ENCODE measurements at places on chromosomes 7 and 10.

- DNase-seq, result no peak
These were observed 21.0 kb downstream of the LRRC17 start for GRCh38 chr7:102933763-102934162.

DNA sequence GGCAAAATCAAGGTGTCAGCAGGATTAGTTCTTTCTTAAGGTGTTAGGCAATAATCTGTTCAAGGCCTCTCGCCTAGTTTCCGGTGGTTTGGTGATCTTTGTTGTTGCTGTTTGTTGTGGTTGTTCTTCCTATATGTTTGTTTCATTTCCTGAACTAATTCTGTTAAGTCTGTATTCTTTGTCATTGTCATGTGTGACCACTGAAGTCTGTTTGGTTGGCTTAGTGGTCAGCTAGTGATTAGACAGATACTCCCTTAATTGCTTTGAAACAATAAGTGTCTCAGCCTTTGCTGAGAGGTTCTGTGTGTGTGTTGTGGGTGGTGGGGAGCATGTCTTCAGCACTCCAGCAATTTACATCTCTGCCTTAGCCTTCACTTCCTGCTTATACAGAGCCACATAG is 46.0 kb downstream of the ABCC2 start:
- no peak for DNase-seq

- DNase-seq, result no peak
These were observed 17.7 kb upstream of the ZMIZ1 start for GRCh38 chr10:79050896-79051555.

GRCh38 chr7:11817111-11817740 is 14.8 kb downstream of the THSD7A start:
- DNase-seq, result no peak

- DNase-seq, result no peak
These were observed 142.6 kb upstream of the CAV2 start for GRCh38 chr7:116356979-116357378.

DNA sequence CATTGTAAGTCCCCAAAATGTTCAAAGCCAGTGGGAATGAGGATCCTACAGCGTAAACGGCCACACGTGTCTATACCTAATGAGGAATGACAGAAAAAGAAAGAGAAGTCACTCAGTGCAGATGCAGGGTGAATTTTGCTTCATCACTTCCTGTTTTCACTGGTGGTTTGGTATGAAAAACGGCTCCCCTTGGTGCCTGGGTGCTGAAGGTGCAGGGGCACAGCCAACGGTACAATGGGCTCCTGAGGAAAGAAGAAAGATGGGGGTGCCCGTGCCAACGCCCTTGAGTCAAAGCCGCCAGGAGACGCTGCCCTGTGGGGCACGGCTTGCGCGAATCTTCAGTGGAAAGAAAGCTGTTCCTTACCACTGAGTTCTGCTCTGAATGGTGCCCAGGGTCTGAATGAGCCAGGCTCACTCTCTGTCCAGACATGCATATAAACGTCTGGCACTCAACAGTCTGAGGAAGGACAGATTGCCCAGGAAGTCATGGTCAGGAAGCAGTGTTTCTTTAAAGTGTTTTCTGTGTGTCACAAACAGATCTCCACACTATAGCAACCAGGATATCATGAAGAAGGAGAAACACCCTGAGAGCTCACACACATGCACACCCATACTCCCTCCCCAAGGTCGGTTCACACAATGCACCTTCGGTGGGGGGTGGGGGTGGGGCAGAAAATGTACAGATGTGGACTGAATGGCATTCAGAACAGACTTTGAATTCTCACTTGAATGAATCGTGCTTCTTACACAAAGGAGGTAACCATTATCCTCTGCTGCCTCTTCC is 105.8 kb downstream of the ELMO1 start:
- DNase-seq, result peak; percentile 21

GRCh38 chr7:46695051-46695708 is 774.1 kb upstream of the IGFBP3 start:
- DNase-seq, result no peak

DNA sequence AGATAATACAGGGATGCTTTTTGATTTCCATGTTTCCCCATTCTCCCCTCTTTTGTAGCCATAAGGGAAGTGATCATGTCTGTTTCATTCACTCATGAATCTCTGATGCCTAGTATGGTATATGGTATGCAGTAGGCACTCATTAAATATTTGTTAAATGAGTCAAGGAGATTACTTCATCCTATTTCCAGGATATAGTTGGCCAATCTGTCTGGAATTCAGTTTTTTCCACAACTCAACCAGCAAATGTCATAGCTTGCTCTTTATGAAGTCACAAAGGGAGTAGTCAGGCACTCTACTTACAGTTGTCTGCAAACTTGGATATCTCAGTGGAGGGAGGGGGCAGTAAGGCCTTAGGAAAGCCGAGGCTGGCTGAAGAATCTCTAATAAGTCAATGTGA is 853.6 kb downstream of the LRMDA start:
- no peak for DNase-seq

GRCh38 chr7:40057292-40057691 is 77.1 kb downstream of the MPLKIP start:
- no peak for DNase-seq

- DNase-seq, result no peak
These were observed 24.6 kb downstream of the NT5C2 start for GRCh38 chr10:103168438-103168837.

DNA sequence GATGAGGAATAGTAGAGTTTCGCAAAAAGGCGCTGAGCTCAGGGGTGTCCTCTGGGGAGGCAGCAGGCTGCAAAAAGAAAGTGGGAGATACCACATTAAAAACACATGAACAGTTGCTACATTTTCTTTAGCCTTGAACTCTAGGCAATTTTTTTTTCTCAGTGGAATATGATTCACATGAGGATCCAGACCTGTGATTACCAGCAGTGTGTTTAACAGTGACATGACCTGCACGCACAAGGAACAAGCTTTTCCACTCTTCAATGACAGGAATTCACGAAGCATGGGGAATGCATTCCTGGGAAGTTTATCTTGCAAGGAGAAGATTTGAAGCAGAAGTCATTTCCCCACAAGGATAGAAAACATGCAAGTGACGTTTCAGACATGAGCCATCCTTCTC is 161.6 kb downstream of the ITGA8 start:
- no peak for DNase-seq

DNA sequence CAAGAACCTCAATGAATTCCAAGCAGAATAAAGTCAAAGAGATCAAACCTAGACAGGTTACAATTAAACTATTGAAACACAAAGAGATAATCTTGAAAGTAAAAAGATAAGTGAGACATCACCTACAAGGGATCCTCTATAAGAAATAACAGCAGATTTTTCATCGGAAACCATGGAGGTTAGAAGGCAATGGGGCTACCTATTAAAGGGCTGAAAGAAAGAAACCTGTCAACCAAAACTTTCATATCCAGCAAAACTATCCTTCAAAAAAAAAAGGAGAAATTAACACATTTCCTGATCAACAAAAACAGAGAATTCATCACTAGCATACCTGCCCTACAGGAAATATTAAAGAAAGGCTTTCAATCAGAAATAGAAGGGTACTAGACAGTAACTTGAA is 244.9 kb downstream of the ARHGAP12 start:
- DNase-seq, result no peak
